ENCODE measurements at places on chromosomes 4 and X. TPM values are rescaled to one million over a fixed set of nuclear protein-coding genes. Genes with fewer than 3 reads are reported as not detected.

DNA sequence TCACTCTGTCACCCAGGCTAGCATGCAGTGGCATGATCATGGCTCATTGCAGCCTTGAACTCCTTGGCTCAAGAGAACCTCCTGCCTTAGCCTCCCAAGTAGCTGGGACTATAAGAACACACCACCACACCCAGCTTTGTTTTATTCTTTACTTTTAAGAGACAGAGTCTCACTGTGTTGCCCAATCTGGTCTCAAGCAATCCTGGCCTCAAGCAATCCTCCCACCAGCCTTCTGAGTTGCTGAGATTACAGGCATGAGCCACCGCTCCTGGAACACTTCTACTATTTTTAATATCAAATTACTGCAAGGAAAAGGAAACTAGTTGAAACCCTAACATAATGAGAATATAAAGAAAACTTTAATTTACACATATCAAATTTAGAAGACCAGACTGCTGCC lies 85.4 kb downstream of the FAM13A start:
- DNase-seq: no peak

DNA sequence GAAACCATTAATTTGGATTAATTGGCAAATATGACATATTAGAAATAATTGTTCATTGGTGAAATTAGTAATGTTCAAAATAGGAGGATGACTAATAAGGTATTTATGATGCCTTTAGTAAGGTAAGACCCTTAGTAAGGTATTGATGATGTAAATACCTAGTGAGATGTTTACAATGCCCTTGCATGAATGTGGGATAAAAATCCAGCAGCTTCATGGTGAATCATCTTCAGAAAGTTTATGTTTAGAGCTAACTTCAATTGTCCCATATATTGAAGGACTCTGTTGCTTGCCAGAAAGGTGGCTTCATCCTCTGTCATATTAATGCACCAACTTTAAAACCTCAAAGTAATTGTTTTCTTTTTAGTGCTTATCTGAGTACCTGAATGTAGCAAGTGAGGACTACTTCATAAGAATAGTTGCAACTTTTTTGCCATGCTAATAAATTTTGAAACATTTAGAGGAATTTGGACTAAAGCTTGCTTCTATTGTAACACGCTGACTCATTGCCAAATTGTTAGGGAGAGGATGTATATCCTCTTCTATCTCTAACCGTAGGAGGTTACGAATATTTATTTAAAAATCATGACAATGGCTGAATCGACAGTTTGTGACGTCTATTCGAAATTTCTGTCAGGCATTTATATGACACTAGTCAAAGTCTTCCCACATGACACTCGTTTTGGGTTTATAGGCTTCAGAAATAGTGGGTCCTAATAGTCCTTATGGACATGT lies 174.1 kb upstream of the HS3ST1 start:
- no peak for DNase-seq

DNA sequence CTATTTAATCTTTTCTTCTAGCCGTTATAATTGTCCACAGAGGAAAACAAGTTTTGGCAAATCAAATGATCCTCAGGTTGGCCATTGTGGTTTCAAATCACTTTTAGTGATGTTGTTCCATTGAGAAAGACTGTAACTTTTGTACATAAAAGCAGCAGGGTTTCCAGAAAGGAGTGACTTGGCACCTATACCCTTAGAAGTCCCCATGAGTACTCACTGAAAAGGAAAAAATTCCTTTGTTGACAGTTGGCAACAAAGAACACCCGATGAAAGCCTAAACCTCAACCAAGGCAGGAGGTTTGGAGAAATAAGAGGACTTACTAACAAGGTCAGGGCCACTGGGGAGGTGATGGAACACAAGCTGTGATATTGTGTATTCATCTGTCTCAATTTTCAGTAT lies 474.4 kb downstream of the RAPGEF2 start:
- DNase-seq: no peak

DNA sequence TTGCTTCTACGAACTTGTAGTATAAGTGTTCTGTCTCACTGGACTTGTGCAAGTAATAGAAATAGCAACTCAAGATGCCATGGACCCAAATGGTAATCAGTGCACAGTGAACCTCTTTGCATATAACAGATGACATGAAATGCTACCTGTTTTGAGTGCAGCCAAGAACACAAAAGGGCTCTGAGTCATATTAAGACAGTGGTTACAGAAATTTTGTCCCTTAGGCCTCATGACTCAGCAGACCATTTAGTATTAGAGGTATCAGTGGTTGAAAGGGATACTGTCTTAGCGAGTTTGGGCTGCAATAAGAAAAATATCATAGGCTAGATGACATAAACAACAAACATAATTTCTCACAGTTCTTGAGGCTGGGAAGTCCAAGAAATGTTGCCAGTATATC lies 502.9 kb upstream of the PCDH10 start:
- DNase-seq: no peak

- no peak for DNase-seq
Measured at GRCh38 chr4:184362396-184362795, 112.0 kb downstream of the IRF2 start.

DNA sequence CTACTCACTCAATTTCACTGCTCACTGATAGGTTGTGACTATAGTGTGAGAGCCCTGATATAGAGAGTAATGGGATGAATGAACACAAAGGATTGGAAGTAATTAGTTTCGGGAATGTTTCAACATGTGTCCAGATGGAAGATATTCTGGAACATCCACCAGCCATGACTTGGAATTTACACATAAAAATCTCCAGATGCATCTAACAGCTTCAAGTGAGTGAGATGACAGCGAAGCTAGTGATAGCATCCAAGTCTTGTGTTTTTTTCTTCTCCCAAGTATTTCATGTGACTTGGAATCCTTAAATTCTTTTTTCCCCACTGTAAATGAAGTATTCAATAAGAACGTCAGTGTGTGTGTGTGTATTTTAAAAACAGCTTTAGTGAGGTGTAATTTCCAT lies 82.1 kb downstream of the CLDN34 start:
- no peak for DNase-seq

GRCh38 chrX:6149060-6149872 lies 79.4 kb downstream of the NLGN4X start:
- DNase-seq: no peak

GRCh38 chr4:53653484-53654053 lies 62.3 kb upstream of the LNX1 start:
- no peak for DNase-seq

Gene RBMXL3
- not detected for total RNA-seq

Gene RHOXF1
- total RNA-seq: not detected

Gene TLR7
- total RNA-seq: 0.16 TPM

Gene HMGB2
- 179 TPM for total RNA-seq

Gene PDE6B
- 10.3 TPM for total RNA-seq

Gene SPATA4
- not detected for total RNA-seq

Gene STARD8
- total RNA-seq: not detected

Gene OPN1MW3
- total RNA-seq: not detected

Gene SPANXA2
- total RNA-seq: not detected

Gene FAM236D
- not detected for total RNA-seq

Gene FHL1
- total RNA-seq: 11.8 TPM

All from CD8-positive, alpha-beta T cell (primary cell).